ENCODE measurements at places on chromosomes 3 and 15.

DNA sequence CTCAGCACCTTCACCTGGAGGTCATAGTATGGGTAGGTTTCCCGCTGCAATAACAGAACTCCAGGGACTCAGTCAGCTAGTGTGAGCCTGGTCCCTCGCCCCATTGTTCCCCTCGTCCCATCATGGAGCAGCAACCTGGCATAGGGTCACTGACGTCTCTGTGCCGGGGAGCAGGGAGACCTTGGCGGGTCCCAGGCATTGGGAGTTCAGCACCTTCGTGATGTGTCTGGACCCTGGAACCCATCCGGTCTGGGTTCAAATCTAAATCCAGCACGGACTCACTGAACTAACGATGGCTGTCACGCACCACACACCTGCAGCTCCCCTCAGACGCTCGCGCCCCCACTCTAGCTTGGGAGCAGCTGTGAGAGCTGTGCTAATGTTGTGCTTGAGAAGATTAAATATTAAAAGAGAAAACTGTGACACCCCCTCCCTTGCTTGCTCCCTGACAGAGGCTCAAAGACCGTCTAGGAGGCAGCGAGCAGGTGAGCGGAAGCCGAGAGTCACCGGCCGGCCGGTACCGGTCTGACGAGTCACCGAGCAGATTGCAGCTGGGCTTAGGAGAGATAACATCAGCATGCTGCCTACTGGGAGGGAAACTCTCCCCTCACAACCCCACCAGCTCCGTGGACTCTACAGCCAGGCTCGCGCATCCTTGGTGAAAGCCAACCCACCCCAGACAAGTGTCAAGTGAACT, 742 bp downstream of the PLA2G4F start:
- no peak for DNase-seq

DNA sequence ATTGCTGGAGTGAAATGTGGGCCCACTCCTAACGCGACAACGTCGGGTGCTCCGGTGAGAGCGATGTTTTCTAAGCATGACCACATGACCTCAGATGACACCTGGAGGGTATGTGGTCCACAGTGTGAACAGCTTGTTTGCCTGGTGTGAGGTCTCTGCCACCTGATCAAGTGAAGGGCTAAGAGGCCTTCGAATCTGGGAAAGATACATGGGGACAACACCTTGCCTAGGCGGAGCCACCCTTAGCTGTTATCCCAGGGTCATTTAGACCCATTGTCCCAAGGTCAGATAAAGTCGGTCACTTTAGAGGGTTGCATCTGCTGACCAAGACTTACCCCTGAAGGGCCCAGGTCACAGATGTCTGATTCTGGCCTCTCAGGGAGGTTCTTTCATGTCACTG, 34.9 kb upstream of the ALDH1A3 start:
- DNase-seq: no peak

- no peak for DNase-seq
Observed at GRCh38 chr3:35522450-35522849, 116.9 kb upstream of the ARPP21 start.

DNA sequence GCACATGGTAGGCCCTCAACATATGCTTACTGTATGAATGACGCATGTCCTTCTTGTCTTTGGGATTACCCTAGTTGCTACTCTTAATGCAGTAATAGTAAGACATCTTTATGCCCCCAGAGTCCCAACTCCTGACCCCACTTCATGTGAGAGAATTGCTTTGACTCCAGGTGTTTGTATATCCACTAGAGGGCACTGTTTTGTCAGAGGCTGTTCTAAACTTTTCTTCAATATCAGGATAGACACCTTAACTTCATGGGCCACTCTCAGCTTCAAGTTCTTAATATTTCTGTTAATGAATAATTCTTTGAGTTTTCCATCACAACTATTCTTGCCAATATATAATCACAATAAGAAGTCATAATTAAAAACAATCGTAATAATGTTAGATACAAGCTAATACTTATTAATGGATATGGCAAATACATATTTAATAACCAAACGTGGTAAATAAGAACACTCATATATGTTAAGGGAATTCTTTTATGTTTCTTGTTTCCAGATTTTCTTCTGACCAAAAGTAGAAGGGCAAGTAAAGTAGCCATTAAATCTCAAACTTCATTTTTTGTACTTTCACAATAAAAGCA, 337.2 kb upstream of the DNAJC19 start:
- peak; percentile 18 for DNase-seq

GRCh38 chr3:13073326-13074005, at the start of gene IQSEC1:
Gene IQSEC1, minus strand, starts transcription at chr3:13073429. Its CDS starts 415 bp downstream, at chr3:13073014.
- peak; percentile 60 for DNase-seq

DNA sequence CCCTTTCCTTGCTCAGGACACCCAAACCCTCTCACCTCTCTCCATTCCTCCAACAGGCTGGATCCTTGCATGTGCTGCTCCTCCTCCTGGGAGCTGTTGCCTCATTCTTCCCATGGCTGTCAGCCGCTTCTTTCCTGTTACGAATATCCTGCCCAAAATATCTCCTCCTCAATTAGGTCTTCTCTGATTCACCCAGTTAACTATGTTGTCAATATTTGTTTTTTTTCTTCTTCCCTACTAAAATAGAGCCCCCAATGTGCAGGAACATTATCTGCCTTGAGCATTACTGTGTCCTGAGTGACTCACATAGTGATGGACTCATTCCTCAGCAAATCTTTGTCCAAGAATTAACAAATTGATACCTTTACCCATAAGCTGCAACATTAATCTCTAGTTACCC, 357.2 kb downstream of the CLSTN2 start:
- no peak for DNase-seq

- DNase-seq: peak; percentile 26
Observed at GRCh38 chr3:119524931-119525662, 26.8 kb downstream of the TIMMDC1 start.

DNA sequence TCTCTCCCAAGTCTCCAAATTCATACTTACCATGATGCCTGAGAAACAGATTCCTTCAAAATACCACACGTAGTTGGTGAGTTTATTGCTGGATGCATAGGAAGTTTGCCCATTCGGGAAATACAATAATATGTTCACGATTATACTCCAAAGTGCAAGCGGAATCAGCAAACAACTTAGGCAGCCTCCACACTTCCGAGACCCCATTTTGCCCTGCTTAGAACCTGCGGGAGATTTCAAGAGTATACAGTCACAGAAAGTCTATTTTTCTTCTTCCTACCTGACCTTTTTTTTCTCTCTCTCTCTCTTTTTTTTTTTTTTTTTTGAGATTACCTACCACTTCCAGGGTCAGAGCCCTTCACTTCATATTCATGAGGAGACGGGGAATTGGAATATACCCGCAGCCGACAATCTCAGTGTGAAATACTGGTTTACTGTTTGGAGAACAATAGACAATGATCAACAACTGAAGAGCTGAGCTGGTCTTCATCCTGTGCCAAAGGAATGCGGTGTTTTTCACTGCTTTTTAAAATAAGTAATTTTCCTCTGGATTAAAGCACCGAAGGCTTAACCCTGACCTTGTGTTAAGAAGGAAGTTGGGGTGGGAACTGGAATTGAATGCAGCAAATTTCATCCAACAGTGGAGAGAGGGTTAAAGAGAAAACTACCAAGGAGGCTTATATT, at the start of gene TM4SF18:
TM4SF18 (minus strand) TSS at position 461 of the 684 bp plus-strand sequence; CDS start at position 207, 254 bp downstream.
- no peak for DNase-seq

- peak; percentile 78 for DNase-seq
Observed at GRCh38 chr3:43906849-43907507, 216.2 kb downstream of the ABHD5 start.

DNA sequence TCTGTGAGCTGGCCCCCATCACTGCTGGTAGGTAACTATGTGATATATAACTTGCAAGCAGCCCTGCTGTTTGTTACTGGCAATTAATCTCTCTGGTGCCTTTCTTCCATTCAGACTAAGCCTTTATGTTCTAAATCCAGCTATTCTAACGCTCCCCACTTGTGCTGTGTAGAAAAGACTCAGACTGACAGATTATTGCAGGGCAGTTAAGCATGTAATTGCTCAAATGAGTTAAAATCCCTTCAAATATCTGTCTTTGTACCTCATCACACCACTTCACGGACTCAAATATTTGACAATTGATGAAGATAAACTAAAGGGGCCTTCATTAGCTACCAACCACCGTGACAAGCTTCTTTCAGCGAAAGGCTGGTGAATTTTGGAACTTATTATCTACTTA, 416.2 kb downstream of the NR2F2 start:
- DNase-seq: no peak

DNA sequence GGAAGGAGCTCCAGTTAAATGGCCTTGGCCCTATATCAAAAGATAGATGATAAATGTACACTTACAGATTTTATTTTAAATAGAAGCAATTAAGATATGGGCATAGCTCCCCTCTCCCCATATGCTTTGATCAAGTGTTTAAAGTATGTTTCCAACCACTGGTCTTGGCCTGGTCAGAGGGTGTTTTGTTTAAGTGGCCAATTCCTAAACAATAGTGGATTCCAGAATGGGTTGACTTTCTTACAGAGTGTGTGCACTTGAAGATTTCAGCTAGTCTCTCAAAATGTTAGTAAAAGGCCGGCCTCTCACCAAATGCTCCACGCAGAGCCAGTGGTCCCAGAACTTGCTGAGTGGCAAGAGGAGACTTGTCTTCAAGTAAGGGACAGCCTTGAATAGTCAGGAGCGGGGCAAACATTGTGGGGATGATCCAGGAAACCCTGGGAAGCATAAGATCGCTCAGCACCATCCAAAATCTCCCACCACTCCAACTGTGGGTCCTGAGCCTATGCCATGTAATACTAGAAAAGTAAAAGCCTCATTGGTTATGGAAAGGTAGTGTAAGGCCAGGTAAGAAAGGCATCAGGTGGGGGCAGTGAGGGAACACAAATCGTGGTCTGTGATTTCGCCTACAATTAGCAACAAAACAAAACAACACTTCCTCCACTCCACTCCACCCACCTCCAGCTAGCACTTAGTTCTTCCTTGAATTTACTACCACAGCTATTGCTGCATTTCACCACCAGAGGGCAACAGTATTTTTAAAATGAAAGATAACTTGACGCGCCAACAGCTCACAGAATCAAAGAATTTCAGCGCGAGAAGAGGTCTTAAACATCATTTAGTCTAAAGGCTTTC, 4.8 kb downstream of the RARRES1 start:
- DNase-seq: peak; percentile 91
